ENCODE measurements at places on chromosomes 4 and X.

DNA sequence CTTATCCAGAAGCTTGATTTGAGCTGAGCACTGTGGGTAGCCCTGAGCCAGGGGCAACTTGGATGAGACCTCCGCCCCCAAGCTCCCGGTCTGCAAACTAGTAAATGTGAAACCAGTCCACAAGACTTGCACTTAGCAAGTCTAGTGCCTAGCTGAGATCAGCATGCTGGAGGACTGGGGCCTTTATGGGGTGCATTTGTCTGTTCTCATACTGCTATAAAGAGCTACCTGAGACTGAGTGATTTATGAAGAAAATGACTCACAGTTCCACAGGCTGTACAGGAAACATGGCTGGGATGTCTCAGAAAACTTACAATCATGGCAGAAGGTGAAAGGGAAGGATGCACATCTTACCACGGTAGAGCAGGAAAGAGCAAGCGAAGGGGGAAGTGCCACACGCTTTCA, 42.1 kb upstream of the HOPX start:
- no peak for DNase-seq

DNA sequence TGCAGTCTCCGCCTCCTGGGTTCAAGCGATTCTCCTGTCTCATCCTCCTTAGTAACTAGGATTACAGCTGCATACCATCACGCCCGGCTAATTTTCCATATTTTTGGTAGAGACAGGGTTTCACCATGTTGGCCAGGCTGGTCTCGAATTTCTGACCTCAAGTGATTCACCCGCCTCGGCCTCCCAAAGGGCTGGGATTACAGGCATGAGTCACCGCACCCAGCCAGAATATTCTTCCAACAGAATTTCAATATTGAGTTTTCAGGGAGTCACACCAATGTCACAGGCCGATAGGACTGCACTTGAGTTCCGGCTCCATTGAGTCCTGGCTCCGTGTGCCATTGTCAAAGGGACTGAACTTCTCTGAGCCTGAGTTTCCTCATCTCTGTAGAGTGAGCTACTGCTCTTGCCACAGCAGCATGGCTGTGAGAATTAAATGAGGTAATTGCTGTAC, 82.9 kb downstream of the CLCN4 start:
- DNase-seq: peak; percentile 44

DNA sequence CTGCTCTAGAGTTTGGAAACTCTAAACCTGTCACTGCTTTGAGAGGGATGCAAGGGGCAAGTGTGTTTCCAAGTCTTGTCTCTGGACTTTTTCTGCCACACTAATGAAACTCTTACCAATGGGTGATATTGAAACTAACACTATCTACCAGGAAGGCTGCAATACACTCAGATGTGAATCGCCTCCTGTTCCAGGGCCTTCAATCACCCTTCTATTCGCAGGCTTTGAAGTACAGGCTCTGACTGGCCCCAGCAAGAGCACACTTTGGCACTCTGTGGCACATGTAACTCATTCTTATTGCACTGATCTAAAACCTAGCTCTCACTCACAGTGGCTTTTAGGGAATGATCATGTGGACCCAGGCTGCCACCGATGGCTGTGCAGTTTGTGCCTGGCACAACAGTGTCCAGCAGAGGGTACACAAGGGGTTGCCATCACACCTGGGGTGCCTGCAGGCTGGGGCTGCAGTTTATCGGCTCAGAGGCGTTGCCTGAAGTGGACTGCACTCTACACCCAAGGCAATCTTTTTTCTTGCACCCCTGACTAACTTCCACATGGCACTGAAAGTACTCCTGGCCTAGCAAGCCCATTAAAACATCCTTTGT, 210.8 kb downstream of the MGST2 start:
- no peak for DNase-seq

DNA sequence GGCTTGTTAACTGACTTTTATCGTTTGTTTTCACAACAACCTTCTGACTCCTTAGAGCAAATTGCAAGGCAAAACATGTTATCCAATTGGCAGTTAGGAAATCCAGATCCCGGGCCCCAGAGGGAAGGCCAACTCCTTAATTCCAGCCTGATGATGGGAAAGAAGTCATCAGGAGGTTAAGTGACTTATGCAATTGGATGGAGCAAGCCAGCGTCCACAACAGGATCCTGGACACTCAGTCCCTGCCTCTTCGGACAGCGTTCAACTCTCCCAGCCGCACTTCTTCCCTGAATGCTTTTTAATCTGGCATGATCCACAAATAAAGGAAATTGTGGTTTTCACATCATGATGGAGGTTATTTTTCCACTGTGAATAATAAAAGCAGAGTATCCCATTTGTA, 310.1 kb downstream of the RAB28 start:
- DNase-seq: no peak

DNA sequence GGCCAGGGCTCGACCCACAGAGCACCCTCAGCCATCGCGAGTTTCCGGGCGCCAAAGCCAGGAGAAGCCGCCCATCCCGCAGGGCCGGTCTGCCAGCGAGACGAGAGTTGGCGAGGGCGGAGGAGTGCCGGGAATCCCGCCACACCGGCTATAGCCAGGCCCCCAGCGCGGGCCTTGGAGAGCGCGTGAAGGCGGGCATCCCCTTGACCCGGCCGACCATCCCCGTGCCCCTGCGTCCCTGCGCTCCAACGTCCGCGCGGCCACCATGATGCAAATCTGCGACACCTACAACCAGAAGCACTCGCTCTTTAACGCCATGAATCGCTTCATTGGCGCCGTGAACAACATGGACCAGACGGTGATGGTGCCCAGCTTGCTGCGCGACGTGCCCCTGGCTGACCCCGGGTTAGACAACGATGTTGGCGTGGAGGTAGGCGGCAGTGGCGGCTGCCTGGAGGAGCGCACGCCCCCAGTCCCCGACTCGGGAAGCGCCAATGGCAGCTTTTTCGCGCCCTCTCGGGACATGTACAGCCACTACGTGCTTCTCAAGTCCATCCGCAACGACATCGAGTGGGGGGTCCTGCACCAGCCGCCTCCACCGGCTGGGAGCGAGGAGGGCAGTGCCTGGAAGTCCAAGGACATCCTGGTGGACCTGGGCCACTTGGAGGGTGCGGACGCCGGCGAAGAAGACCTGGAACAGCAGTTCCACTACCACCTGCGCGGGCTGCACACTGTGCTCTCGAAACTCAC, 3.6 kb downstream of the MID1IP1 start:
- DNase-seq: peak; percentile 34

- DNase-seq: no peak
Observed at GRCh38 chr4:1479454-1479853, 73.2 kb upstream of the NKX1-1 start.

DNA sequence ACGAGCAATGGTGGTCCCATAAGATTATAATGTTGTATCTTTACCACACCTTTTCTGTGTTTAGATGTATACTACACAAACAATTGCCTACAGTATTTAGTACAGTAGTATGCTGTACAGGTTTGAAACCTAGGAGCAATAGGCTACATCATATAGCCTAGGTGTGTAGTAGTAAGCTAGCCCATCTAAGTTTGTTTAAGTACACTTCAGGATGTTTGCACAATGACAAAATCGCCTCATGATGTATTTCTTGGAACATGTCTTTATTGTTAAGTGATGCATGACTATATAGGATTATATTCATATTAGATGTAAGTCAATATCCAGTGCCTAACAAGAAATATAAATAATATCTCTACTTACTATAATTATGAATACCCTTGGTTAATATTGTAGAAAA, 104.6 kb downstream of the SLC10A6 start:
- no peak for DNase-seq

GRCh38 chr4:89129080-89129640, 17.8 kb downstream of the TIGD2 start:
- peak; percentile 50 for DNase-seq

- no peak for DNase-seq
Observed at GRCh38 chr4:78166622-78167021, 109.5 kb downstream of the FRAS1 start.

- DNase-seq: no peak
Observed at GRCh38 chrX:136765821-136766356, 14.8 kb downstream of the ARHGEF6 start.

GRCh38 chr4:130416228-130416627, 1320.3 kb downstream of the C4orf33 start:
- DNase-seq: no peak

DNA sequence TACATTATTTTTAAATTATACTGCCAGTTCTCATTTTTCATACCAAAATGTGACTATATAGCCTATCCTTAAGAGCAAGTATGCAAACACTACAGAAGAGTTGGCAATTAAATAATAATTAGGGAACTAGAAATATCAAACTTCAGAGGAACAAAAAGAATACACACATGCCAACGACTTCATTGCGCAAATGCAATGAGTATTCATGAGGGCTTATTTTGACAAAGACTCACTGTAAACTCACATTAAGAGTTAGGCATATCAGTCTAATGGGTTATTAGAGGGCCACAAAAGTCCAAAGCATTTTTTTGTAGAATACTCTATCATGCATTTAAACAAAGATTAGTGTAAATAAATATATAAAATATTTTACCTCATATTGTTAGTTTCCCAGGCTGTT, 31.6 kb downstream of the SLC10A7 start:
- DNase-seq: no peak

GRCh38 chr4:791898-792625, 33.9 kb downstream of the CPLX1 start:
- DNase-seq: no peak

- no peak for DNase-seq
Observed at GRCh38 chrX:69232945-69233344, 67.7 kb upstream of the PJA1 start.

DNA sequence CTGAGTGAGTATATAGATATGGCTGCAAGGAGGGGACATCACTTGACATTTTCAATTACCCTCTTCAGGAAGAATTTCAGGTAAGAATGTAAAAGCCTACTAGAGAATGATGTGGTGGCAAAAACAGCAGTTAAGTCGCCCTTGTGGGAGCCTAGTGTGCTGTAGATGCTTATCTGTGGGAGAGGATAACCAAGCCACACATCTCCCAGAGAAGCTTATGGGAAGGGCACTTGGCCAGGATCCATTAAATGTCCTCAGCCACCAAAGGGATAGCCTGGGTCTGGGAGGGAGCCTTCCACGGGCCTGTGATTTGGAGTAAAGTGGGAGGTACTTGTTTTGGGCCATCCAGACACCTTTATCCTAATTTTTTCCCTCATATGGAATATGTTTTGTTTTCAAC, 41.3 kb upstream of the BCLAF3 start:
- no peak for DNase-seq

Data from mesenchymal stem cell (in vitro differentiated cells and primary cell).